Activated gamma-delta T cell treated with anti-CD3 and anti-CD28 coated beads, Interleukin-2, amount 50 U/mL, for 16 hours (primary cell): ENCODE measurements at places on chromosomes 11 and 22.

DNA sequence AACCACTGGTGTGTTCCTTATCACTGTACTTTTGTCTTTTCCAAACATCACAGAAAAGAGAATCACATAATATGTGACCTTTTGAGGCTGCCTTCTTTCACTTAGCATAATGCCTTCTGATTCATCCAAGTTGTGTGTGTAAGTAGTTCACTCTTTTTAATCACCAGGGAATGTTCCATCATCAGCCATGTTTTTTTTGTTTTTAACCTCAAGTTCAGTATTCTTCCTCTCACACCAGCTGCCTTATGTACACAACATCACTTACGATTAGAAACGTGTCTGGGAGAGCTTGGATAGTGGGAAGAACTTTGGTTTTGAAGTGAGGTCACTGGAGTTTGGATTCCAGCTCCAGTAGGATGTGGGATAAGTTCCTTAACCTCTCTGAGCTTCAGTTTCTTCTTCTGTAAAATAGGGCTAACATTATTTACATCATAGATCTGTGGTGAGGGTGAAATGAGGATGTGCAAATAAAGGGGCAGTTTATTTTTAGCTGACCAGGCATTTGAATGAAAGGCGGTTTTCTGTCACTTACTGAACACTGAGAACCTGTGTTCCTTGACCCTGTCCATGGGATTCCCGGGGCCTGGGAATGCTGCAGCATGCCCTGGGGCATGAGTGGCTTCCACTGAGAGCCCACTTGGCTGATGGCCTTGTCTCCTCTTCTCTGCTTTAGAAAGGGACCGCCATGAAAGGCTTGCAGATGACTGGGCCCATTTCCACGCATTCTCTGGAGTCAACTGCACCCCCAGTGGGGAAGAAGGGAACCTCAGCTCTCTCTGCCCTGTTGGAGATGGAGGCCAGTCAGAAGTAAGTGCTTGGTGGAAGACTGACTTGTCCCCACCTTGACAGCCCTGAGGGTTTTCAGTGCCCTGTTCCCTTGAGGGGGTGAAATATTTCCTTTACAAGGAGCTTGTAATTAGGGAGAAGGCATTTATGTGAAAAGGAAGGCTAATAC lies 92.6 kb downstream of the DEPDC5 start:
- DNase-seq: no peak

- DNase-seq: peak; percentile 16
Measured at GRCh38 chr22:37896181-37896592, 9.9 kb upstream of the MICALL1 start.

GRCh38 chr11:78209478-78209877 lies 20.8 kb downstream of the USP35 start:
- no peak for DNase-seq

- DNase-seq: no peak
Measured at GRCh38 chr11:69032833-69033232, 15.9 kb upstream of the TPCN2 start.

- no peak for DNase-seq
Measured at GRCh38 chr11:25327656-25328055, 830.8 kb downstream of the LUZP2 start.

DNA sequence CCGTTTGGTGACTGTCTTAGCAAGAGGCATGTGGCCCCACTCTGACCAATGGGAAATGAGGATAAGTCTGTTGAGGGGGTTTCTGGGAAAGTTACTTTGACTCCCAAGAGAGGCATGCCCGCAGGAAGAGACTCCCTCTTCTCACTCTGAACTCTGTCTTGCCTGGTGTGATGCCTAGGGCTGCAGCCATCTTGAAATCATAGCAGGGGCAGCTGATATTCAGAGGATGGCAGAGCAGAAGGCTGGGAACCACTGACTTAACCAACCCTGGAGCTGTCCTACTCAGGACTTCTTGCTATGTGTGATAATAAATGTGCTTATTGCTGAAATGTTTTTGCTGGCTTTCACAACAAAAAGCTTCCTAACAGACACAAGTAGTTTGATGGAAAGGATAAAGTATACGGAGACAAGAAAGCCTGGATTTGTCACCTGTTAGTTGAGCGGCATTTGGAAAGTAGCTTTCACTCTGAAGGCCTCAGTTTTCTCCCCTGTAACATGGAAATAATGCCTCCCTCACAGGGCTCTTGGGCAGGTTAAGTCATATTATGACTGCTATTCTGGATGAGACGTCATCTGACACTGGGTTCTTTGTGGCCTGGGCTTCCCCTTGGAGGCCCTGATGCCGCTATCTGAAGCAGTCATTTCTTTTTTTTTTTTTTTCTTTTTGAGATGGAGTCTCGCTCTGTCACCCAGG lies 128.5 kb downstream of the CEP164 start:
- DNase-seq: no peak

DNA sequence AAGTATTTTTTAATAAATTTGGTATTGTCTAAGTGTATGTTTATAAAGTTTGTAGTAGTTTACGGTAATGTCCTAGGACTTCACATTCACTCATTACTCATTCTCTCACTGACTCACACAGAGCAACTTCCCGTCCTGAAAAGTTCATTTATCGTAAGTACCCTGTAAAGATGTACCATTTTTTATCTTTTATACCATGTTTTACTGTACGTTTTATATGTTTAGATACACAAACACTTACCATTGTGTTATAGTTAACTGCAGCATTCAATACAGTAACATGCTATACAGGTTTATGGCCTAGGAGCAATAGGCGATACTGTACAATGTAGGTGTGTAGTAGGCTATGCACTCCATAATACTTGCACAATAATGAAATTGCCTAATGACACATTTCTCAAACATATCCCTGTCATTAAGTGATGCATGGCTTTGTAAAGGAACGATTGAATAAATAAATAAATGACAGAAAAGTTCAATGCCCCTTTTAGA lies 12.5 kb upstream of the CARD18 start:
- DNase-seq: no peak

DNA sequence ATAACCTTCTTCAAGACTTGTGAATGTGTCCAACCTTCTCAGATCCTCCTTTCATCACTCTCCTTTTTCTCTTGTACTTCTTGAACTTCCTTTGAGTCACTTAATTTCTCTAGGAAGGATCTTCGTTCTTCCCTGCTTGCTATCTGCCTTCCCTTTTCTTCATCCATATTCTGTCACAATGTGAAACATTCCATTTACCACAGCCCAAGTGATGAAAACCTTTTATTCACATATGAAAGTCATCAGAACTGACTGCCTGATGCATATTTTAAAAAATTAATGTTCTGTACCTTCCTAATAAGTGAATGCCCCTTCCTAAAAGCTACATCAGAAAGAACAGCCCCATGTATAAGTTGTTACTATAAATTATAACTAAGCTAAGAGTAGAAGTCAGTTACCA lies 520.4 kb upstream of the LUZP2 start:
- no peak for DNase-seq

GRCh38 chr11:68041617-68042218 lies 2.9 kb downstream of the TCIRG1 start:
- DNase-seq: no peak

- no peak for DNase-seq
Measured at GRCh38 chr22:16954060-16954403, 54.0 kb downstream of the GAB4 start.

GRCh38 chr11:43852057-43852636 lies 28.5 kb upstream of the ALKBH3 start:
- DNase-seq: peak; percentile 37

DNA sequence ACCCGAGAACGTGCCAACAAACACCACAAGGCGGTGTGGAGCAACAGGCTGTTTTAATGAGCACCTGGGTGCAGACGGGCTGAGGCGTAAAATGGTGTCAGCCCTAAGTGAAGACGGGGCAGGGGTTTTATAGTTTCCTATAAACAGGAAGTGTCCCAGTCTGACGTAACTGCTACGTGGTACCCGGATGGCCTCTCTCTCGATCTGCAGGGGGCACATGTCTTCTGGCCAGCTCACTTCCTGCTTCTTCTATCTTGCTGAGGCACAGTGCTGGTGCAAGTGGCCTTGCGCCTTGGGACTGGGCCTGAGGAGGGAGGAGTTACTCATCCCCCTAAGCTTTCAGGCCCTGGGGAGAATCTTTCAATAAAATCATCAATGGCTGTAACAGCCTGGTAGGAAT lies 20.9 kb downstream of the OOSP3 start:
- no peak for DNase-seq

DNA sequence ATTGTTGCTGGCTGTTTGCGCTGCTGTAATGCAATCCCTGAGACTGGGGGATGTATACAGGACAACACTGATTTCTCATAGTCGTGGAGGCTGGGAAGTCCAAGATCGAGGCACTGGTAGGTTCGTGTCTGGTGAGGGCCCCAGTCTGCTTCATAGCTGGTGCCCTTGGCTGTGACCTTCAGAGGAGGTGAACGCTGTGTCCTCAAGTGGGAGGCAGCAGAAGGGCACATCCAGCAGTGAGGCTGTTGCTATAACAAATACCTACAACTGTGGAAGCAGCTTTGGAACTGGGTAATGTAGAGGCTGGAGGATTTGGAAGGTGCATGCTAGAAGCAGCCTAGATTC lies 21.3 kb downstream of the KRTAP5-5 start:
- DNase-seq: no peak

DNA sequence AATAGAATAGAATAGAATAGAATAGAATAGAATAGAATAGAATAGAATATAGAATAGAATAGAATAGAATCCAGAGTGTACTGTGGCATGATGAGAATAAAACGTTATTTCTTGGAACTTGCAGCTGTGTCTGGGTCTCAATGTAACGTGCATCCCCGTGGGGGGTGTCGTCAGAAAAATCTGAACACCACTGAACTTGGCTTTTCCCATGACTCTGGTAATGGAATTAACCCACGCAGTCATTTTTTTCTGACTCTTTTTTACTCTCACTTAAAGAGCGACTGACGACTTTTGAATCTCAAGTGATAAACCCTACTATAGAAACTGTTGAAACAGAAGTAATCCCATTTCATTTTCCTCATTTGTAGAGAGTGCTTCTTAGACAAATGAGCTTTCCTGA lies 92.4 kb upstream of the BID start:
- no peak for DNase-seq

- DNase-seq: no peak
Measured at GRCh38 chr11:65288706-65289536, 25.7 kb upstream of the CDC42EP2 start.

DNA sequence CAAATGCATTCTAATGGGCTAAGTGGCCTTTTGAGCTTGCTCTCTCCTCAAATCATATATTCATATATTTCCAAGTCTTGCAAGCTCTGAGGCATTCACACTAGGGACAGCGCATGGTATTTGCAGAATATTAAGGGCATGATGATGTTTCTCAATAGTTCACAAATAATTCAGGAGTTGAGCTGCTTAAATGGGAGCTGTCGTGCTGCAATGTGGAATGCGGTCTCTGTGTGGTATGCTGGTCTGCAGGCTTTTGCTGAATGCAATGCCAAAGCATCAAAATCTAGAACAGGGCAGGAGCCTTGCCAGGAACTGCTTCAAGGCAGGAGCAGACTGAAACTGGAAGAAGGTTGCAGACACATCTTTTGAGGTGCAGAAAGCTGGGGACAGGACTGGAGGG lies 1060.0 kb downstream of the TBC1D22A start:
- DNase-seq: no peak

- DNase-seq: no peak
Measured at GRCh38 chr11:80455818-80456217, 1015.0 kb upstream of the TENM4 start.

- peak; percentile 18 for DNase-seq
Measured at GRCh38 chr11:45885274-45885920, at the start of gene MAPK8IP1. TSS of gene MAPK8IP1 (plus strand) at chr11:45885651. CDS start at chr11:45885821, 170 bp downstream.

DNA sequence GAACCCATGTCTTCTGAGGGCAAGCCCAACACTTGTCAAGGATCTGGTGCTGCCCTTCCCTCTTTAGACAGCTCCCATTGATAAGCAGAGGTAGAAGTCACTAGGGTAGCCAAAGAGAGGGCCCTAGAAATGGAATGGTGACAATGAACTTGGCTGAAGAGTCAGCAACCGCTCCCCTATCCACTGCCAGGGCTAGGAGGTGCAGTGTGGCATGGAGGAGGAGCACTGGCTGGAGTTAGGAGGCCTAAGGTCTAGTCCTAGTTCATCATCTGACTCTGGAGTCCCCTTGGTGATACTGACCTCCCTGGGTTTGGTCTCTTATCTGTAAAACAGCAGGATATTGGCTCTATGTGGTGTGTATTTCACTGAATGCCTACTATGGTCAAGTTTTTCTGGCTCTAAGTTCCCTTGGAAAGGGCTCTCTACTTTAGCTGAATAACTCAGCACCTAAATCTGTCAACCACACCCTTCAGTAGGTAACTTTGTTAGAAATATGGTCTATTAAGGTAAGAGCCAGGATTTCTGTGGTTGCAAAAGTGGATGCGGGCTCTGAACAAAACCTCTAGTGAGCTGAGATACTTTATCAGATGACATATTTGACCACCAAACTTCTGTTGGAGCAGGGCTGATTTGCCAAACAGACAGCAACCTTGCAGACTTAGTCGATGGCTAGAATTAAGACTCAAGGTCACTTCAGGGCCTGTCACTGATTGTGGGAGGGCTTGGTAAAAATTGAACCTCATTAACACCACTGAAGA lies 10.5 kb downstream of the TIMP3 start:
- no peak for DNase-seq

- no peak for DNase-seq
Measured at GRCh38 chr22:43256569-43256968, 69.6 kb upstream of the TTLL12 start.

DNA sequence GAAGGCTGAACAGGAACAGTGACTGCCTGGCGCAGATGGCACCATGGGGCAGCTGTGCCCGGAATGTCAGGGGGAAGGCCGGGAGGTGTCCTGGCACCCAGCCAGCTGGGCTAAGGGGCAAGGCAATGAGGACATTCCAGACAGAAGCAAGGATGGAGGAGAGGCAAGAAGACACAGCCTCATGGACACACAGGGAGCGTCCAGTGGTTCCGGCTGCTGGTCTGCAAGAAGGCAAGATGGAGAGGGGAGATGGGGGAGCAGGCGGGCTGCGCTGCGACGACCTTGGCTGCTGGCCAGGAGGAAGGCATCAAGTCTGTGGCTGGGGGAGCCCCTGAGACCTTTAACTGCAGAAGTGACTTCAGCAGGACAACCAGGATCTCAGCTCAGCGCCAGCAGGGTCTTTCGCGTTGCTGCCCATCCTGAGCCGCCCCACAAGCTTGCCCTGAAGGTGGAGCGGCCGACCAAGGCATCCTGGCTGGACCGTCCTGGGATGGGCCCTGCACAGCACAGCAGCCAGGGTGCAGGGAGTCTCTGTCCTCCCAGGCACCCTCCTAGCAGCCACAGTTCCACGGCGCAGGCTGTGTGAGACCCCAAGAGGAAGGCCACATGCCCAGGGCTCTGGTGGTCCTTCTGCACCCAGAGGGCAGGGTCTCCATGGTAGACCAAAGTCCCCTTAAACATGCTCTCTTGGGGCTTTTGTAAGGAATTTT lies 531.7 kb downstream of the BRD1 start:
- no peak for DNase-seq

- no peak for DNase-seq
Measured at GRCh38 chr11:29006668-29007067, 898.5 kb downstream of the METTL15 start.
